ENCODE measurements at places on chromosomes 2 and 18.
A peak's percentile ranks its signal among the peaks of the same experiment; 100 is the strongest.

DNA sequence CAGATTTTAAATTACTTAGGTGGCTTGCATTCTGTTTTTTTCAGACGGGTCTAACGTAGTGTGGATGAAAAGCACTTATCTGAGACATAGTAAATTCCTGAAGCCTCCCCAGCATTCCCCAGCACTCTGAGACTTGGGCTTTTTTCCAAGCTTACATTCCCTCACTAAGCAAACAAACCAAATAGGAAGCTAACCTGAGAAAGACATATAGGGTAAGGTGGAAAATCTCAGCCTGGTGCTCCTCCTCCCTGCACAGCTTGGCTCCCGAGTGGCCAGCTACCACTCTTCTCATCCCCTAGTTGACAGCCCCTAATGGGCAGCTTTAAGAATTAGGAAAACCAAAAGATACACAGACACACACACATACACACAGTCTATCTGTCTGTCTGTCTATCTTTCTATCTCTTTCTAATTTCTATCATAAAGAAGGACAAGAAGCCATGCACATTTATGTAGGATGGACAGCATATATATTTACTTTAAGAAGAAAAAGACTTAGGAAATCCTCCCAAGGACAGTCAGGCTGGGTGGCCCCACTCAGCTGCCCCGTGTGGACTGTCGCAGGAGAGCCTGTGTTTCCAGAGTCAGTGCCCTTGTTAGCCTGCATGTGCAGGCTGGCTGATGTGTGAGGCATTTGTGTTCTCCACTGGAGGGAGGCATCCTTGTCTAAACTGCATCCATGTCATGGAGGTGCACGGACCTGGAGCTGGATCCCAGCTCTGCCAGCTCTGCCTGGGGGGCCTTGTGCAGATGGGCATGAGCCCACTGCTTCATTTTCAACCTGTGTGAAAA, 8.2 kb downstream of the CNNM3 start:
- DNase-seq: no peak

DNA sequence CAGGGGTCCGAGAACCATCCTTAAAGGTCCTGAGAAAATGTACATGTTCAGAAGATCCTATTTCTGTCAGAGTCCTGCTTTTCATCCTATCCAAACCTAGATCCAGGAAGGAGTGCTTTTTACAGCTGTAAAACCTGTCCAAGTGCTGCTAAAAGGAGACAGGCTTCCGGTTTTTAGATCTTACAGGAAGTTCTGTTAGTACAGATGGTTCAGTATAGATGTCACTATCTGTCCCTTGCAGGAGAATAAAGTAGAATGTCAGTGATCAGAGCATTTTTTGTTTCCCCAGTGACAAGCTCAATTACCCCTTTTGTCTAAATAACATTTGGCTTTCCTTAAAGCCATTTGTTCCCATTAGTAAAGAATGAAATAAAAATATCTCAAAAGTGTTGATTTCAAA, 98.3 kb downstream of the NRP2 start:
- no peak for DNase-seq

DNA sequence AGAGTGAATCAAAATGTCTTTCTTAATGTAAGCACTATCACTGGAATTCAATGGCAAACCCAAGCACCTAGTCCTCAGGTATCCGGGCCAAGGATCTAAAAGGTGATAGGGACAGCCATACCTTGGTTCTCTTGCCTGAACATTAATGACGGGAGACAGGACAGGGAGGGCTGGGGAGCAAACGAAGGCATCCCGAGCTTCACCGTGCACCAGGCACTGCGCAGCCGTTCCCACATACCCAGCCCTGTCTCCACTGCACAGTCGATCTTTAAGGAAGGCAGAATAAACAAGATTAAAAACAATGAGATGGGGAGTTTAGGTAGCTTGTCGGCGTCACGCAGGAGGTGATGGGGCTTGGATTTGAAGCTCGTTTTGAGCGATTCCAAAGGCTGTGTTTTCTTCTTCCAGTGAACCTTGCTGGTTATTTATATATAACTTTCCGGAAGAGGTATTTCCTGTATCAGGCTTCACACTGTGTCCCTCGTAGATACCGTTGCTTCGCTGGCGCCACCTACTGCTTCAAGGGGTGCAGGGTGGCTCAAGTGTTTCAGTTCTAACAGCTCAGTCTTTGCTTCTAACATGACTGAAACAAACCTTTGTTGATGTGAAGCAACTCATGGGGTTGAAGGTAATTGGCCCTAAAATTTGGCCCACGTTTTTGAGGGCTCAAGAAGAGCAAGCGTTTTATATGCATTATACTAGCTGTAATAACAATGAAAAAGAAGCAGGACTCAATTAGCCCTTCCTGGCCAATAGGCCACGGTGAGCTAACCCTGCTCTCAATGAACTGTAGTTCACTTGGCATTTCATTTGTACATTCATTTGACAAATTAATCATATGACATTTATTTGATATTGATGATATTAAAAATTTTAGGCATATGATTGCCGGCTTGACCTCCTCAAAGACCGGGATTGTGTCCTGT, 77.4 kb downstream of the DCDC2C start:
- peak; percentile 27 for DNase-seq

- no peak for DNase-seq
These were observed 53.9 kb downstream of the ANKMY1 start for GRCh38 chr2:240503848-240504247.

GRCh38 chr18:74420926-74421325, 36.2 kb downstream of the DIPK1C start:
- DNase-seq: no peak

Measured in glomerular endothelial cell (primary cell).